Endothelial cell (in vitro differentiated cells): ENCODE measurements at places on chromosomes 1 and 21. TPM values are rescaled to one million over a fixed set of nuclear protein-coding genes. Genes with fewer than 3 reads are reported as not detected.

- no peak overlapping the region for H3K27ac ChIP-seq
- H3K4me3 ChIP-seq, result no peak overlapping the region
- peaks cover 5% of the 10 kb centered on the region for H3K36me3 ChIP-seq
Measured at GRCh38 chr1:213399695-213400094, 348.7 kb downstream of the RPS6KC1 start.

- H3K36me3 ChIP-seq, result no peaks in the 10 kb centered on the region
- no peaks in the 10 kb centered on the region for H3K4me1 ChIP-seq
- H3K4me3 ChIP-seq, result no peak overlapping the region
- DNase-seq, result no peak
- no peak overlapping the region for H3K27ac ChIP-seq
- H3K27me3 ChIP-seq, result no peaks in the 10 kb centered on the region
Measured at GRCh38 chr1:197451381-197451780, 183.3 kb downstream of the CRB1 start.

- H3K4me3 ChIP-seq, result peak overlapping the region; percentile 60
- H3K36me3 ChIP-seq, result no peaks in the 10 kb centered on the region
Measured at GRCh38 chr1:184152434-184152898, 100.9 kb downstream of the TSEN15 start.

DNA sequence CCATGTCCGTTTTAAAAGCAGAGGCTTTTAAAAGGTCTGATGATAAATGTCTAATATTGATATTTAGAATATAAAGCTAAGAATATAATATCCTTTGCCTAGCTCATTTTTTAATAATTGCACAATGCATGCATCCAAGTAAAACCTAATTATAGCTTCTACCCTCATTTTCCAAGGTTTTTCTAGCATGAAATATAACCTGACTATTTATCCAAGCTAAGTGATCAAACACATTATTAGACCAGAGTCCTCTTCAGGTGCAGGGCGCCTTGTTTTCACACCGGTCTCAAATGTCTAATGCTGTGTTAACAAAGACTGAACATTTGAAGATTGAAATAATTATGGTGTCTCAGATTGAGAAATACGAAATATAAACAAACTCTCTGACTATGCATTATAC is 648.9 kb upstream of the CXADR start:
- H3K27ac ChIP-seq, result no peak overlapping the region
- no peaks in the 10 kb centered on the region for H3K4me1 ChIP-seq
- DNase-seq, result no peak
- no peak overlapping the region for H3K4me3 ChIP-seq

EIF4G3 gene
- 87.6 TPM for total RNA-seq

- H3K27ac ChIP-seq, result no peak overlapping the region
- no peaks in the 10 kb centered on the region for H3K36me3 ChIP-seq
- peaks cover 5% of the 10 kb centered on the region for H3K27me3 ChIP-seq
- H3K4me3 ChIP-seq, result no peak overlapping the region
Measured at GRCh38 chr1:38941093-38941492, 537 bp downstream of the RHBDL2 start.

FGR gene
- total RNA-seq, result 0.46 TPM

DNA sequence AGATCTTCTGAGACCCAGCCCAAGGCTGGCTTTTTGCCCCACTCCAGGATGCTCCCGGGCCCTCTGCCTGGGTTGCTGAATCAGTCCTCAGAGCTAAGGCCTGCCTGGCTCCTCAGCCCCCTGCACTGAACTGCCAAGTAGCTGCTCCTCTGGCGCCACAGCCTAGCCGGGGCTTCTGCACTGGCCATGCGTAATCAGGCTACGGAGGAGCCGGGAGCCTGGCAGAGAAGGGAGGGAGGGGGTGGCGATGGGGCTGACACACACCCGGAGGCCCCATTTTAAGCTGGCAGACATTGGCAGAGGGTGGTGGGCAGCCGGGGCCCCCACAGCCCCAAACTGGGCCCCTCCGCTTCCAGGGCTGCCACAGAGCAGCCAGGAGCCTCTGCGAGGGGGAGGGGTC is 38.7 kb downstream of the ALPL start:
- DNase-seq, result no peak
- no peaks in the 10 kb centered on the region for H3K36me3 ChIP-seq
- no peaks in the 10 kb centered on the region for H3K4me1 ChIP-seq
- H3K4me3 ChIP-seq, result no peak overlapping the region
- H3K27me3 ChIP-seq, result peaks cover 2% of the 10 kb centered on the region

GRCh38 chr1:116403496-116404136 is 30.6 kb downstream of the ATP1A1 start:
- no peak overlapping the region for H3K4me3 ChIP-seq
- peaks cover 3% of the 10 kb centered on the region for H3K27me3 ChIP-seq
- H3K27ac ChIP-seq, result no peak overlapping the region
- H3K4me1 ChIP-seq, result no peaks in the 10 kb centered on the region
- DNase-seq, result no peak

ZSWIM5 gene
- total RNA-seq, result 6.6 TPM

- H3K4me1 ChIP-seq, result no peaks in the 10 kb centered on the region
- no peak overlapping the region for H3K4me3 ChIP-seq
- peaks cover 7% of the 10 kb centered on the region for H3K27me3 ChIP-seq
- DNase-seq, result no peak
- no peak overlapping the region for H3K27ac ChIP-seq
Measured at GRCh38 chr1:37073854-37074379, 39.6 kb upstream of the GRIK3 start.

DNA sequence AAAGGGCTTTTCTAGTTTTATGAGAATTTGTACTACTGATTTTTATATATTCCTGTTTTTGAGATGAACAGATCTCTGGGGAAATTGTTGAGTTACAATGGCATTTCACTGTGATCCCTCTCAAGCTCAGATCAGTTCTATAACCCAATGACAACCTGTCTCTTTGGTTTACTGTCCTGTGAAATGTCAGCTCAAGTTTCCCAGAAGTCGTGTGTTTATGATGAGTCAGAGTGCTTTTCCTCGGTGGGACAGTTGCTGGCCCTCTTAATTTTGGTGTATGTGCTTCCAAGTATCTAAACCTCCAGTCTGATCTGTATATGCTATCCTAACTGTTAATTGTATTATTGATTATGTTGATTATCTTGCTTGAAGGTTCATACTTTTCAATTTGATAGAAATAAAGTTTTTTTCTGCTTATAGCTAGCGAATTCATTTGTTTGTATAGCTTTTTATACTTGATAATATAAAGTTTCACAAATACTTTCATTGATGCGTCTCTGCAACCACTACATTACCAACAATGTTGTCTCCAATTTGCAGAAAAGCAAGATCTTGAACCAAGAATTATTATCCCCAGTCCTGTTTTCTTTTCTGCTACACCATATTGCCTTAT is 77.5 kb upstream of the DNAJC6 start:
- no peaks in the 10 kb centered on the region for H3K27me3 ChIP-seq
- DNase-seq, result no peak
- H3K36me3 ChIP-seq, result no peaks in the 10 kb centered on the region
- H3K4me1 ChIP-seq, result no peaks in the 10 kb centered on the region
